ENCODE measurements at places on chromosomes 7 and 10.

DNA sequence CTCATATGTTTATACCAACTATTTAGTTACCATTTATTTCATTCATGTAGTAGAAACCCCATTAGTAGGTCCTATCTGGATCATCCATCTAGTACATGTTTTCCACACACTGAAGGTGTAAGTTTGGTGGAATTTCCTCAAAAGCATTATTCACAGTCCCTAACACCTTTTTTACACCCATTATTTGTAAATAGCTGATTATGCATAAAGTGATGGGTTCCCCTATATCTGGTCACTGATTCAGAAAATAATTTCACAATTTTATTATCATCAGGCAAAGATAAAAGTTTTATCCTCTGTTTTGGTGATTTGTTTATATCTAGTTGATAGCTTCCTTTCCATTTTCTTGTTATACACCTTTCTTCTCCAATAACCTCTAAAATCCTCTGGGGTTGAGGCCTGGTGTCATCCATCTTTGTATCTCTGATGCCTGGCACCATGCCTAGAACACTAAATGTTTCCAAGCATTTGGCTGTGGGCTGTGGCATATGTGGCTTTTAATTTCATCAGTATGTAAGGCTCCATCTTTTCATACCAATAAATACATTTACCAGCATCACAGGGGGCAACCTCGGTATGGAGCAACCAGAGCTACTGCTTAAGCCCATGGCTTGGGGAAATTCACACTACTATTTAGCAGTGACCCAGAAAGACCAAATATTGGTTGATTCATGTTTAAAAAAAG lies 1089.5 kb upstream of the LRRN3 start:
- DNase-seq, result no peak

GRCh38 chr7:131803816-131804215 lies 247.4 kb upstream of the PODXL start:
- no peak for DNase-seq

- DNase-seq, result no peak
These were observed 112.2 kb downstream of the CRPPA start for GRCh38 chr7:16309129-16309528.

DNA sequence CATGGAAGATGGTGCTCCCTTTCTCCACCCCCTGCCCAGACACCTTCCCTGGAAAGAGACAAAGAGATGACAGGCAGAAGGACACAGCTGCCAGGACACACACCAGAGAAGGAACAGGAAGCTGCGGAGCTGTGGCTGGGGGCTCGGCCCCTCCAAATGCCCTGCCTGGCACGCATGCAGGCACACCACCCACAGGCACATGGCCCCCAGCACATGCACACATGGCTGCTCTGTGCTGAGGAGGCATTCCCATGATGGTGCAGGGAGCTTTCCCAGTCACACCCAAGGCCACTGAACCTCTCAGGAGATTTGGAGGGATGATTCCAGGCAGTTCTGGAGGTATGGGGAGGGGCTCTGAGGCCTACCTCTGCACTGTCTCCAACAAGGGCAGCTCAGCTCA lies 143.3 kb downstream of the GRID1 start:
- DNase-seq, result no peak

- DNase-seq, result no peak
These were observed 100.6 kb upstream of the DIP2C start for GRCh38 chr10:789831-790701.

- DNase-seq, result no peak
These were observed 66.9 kb upstream of the TFEC start for GRCh38 chr7:116097365-116098009.

GRCh38 chr7:109893231-109893630 lies 1197.7 kb upstream of the LRRN3 start:
- no peak for DNase-seq

DNA sequence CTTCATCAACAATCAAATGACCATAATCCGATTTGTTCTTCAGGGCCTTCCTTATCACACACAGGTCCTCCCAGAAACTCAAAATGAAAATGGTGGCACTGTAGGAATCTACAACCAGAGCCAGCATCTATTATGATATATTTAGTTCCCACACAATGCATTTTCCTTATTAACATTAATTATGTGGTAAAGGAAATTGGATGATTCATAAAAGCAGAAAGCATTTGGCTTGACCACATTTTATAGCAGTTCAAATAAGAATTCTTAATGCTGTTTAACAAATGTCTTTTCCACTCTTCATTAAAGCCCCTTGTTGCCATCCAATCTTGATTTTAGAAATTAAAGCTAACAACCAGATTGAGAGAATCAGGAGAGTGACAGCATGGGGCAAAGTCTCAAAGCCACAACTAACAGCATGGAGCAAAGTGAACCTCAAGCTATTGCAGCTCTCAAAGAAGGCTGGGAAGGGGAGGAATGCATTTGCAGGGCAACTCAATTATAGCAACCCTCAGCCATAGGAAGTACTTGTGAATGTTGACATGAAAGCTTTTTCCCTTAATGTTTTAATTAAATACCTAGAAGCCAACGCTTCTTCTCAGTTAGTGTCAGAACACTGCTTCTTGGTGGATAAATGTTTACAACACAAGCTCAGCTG lies 549.1 kb downstream of the NXPH1 start:
- no peak for DNase-seq

GRCh38 chr10:93576888-93577287 lies 10.4 kb downstream of the FFAR4 start:
- no peak for DNase-seq

GRCh38 chr7:14191686-14192098 lies 202.2 kb upstream of the ETV1 start:
- no peak for DNase-seq

- DNase-seq, result no peak
These were observed 794 bp downstream of the MBL2 start for GRCh38 chr10:52771534-52772445.

- DNase-seq, result peak; percentile 87
These were observed 102.8 kb downstream of the PIP4K2A start for GRCh38 chr10:22611425-22612115.

DNA sequence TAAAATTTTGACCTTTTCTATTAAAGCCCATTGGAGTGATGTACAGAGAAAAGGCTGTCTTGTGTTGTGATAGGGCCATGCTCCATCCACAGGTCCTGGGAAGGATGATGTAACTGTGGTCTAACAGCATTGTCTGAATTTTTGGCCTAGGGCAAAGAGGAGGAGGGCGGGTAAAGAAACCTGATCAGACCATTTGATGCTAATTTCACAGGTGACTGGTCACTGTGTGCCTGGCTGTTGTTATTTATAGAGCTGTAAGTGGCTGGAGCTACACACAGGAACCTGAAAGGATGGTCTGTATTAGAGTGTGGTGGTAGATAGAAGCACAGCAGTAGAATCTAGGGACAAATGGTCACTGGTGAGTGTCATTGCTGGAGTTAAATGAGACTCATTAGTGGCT lies 182.1 kb downstream of the AUTS2 start:
- no peak for DNase-seq

GRCh38 chr7:70673778-70674570 lies 458.0 kb upstream of the GALNT17 start:
- no peak for DNase-seq

GRCh38 chr10:97760461-97761257 lies 11.1 kb downstream of the SFRP5 start:
- DNase-seq, result no peak

GRCh38 chr10:50528206-50528605 lies 95.5 kb downstream of the SGMS1 start:
- no peak for DNase-seq

GRCh38 chr7:143973870-143974416 lies 19.3 kb downstream of the OR2F1 start:
- DNase-seq, result no peak

DNA sequence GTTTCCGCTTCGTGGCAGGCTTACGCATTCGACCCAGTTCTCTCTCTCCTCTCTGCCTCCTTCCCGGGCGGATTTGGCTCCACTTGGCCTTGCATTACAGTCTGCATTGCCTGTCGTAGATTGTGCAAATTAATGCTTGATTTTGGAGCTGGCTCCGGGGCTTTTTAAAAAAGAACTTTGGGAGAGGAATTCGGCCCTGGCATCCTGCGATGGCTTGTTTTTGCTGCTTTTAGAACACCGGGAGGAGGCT lies 767 bp downstream of the EIF4EBP2 start:
- DNase-seq, result no peak

GRCh38 chr7:110522761-110523200 lies 568.1 kb upstream of the LRRN3 start:
- no peak for DNase-seq

- no peak for DNase-seq
These were observed 29.6 kb downstream of the PCBD1 start for GRCh38 chr10:70858759-70859158.

DNA sequence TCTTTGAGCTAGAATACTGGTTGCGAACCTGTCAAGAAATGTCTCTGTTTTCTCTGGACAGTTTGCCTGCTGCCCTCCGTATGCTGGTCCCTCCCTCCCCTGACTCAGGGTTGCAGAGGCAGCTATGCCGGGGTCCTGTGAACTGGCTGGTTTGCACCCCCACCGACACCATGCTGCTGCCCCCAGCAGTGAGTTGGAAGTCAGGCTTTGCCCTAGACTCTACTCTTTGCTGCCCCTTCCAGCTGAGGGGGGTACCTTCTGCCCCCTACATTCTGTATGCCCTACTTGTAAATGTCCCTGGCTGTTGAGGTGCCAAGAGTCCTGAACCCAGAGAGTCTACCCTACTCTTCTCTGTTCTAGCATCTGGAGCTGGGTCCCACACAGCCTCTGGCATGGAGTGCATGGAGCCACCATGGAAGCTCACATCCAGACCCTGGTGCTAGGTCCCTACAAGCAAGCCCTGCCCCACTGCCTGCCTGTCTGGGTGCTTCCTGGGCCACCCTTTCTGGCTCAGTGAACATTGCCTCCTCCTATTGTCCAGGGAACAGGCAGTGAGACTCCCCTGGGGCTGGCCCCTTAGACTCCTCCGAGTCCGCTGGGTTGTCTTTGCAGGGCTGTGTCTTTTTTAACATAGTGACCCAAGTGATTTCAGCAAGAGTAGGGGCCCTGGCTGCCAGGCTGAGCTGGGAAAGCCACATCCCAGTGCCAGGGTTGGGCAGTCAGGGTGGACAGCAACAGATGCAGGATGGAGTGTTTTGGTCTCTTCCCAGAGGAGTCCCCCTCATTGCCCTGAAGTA lies 138.9 kb downstream of the ADCY1 start:
- DNase-seq, result no peak

- DNase-seq, result no peak
These were observed 34.5 kb upstream of the RHOBTB1 start for GRCh38 chr10:60978287-60979115.

DNA sequence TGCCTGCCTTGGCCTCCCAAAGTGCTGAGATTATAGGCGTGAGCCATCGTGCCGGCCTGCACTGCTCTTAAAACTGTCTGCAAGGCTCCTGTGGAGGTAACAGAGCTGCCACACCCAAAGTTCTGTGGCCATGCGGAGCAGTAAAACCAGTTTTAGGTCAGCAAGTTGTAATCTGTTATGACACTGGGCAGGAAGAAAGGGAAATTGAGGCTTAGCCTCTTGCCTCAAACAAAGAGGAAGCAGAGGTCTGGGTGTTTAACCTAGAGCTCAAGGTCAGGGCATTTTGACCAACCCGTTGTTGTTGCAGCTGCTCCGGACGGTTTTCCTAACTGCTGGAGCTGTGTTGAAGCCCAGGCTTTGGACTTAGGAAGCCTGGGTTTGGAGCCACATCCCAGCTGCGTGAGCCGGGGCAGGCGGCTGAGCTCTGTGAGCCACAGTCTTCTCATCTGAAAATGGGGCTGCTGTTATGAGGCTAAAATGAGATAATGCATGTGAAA lies 7.4 kb upstream of the RRP12 start:
- no peak for DNase-seq

- DNase-seq, result peak; percentile 5
These were observed 46.4 kb upstream of the MKRN1 start for GRCh38 chr7:140525743-140526142.

- no peak for DNase-seq
These were observed 43.3 kb downstream of the FRMPD2 start for GRCh38 chr10:48231178-48231577.

DNA sequence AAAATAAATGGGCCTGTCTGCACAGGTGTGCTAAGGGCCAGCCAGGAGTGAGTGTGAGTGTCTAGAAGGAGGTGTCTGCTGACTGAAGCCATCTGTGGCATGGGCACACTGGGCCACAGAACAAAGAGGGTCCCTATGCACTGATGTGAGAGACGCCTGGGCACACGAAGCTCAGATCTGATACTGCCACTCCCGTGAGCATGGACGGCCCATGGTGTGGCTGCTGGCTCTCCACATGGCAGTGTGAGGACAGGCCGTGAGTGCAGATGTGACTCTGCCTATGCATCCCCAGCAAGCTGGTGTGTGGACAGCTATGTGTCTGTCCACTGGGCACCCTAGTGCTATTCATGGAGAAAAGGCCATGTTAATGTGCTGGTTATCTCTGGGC lies 12.8 kb upstream of the MYL7 start:
- DNase-seq, result no peak

- peak; percentile 26 for DNase-seq
These were observed 56.3 kb upstream of the ZPBP start for GRCh38 chr7:50149369-50149768.

DNA sequence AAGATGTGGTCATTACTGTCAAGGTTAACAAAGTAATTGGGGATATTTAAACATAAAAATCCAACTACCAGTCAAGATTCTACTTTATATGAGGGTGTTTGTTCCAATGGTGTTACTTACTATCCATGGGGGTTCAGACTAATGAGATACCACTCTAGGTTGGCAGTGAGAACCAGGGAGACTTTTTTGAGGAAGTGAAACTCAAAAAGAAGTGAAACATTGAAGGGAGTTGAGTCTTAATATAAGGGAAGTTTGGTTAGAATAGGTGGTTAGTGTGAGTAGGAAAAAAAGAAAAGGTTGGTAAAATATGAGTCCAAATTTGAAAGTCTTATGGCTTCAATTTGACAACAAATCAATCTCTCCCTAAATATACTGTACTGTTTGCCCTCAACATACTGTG lies 123.6 kb upstream of the ANK3 start:
- no peak for DNase-seq

GRCh38 chr7:100583132-100584053 lies 2.5 kb downstream of the LRCH4 start:
- peak; percentile 62 for DNase-seq

DNA sequence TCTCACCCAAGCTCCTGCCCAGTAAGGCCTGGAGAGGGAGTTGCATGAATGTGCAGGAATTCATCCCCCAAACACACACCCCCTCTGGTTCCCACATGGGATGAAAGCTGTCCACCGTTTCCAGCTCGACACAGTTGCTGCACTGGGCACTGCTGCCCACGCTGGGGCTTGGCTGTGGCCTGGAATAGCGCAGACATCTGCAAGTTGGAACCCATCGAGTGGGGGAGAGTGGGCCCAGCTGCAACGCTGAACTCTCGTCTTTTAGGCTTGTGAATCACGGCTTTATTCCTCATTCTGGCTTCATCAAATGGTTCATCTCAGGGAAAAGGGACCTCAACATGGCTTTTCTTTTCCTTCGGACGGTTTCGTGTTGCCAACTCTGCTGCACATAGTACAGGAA lies 264.7 kb downstream of the DNAJB6 start:
- DNase-seq, result no peak

Data from CD4-positive, alpha-beta T cell treated with Interleukin-1 beta for 1 hour (primary cell).